ENCODE measurements at places on chromosomes 13 and 19.

DNA sequence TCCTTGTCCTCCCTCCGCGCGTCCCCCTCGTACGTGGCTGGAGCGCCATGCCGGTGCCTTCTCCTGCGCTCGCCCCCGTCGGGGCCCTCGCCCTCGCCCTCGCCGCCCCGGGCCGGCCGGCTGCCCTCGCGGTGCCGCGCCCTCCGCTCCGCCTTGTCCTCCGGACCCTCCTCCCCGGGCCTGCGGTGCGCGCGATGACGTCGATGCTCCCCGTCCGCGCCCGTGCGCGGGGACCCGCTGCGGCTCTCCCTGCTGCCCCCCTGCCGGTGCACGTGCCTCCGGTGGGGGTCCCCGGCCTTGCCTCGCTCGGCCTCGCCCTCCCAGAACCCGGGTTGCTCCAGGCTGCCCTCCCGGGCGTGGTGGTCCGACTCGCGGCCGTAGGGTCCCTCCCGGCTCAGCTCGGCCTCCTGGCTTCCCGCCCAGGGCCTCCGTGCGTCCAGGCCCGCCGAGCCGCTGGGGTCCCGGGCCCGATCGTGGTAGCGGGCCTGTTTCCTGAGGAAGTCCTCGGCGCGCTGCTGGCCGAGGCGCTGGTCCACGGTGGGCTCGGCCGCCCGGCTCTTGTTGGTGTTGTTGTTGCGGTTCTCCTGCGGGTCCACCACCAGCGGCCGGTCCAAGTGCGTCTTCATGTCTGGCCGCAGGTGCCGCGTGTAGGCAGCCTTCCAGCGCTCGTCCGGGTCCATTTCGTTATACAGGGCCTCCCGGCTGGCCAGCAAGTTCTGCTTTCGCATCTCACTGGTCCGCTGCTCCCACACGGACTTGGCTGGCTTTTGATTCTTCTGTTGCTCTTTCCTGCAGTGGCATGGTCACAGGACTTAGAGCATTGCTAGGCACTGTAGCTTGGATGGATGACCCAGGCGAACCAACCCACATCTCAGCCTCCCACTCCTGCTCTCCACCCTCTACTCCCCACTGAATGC lies 148.6 kb downstream of the IER2 start:
- DNase-seq = no peak

GRCh38 chr19:913080-913748 lies at the start of gene R3HDM4:
Gene R3HDM4, minus strand, starts transcription at chr19:913219. Its CDS starts 62 bp downstream, at chr19:913157.
- peak; percentile 89 for DNase-seq

DNA sequence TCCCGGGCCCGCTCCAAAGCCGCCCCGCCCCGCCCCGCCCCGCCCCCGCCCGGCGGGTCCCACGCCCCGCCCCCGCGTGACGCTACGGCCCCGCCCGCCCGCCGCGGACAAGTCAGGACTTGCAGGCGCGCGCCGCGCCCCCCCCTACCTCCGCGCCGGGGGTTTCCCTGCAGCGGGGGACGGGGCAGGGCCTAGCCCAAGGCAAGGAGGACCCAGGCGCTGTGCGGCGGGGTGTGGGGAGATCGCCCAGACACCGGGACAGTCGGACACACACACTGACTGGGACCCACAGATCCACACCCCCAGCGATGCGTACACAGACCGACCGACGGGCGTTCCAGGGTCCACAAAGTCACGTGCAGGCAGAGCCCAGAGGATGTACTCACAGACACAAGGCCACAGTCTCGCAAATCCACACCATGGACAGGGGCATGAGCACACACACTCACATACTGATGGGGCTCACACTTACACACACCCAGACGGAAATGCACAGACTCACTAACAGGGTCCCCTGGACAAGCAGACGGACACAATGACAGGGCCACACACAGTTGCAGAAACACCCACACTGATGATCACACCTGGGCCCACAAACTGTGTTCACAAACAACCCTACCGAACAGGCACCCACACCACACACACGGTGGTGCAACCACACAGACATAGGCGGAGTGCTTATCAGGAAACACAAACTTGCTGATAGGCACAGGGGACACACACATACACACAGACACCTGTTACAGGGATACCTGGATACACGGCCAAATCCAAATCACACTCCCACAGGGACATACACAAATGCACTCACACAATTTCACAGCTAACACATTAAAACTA lies 436 bp upstream of the BBC3 start:
- peak; percentile 90 for DNase-seq

DNA sequence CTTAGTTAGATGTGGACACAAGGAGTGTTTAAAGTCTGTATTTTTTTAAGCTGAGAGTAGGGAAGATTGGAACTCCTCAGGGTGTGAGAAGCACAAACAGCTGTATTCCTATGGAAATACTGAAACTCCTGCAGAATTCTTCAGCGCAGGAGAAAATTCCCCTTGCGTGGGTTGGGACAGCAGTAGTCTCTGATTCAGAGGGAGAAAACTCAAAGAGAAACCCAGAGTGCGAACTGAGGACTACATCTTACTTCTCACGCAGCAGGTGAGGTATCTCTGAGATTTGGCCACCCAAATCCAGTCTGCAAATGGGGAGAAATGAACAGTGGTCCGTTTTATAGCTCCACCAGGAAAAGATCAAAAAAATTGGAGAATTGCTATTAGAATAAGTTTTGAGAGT lies 60.9 kb downstream of the FRY start:
- no peak for DNase-seq

DNA sequence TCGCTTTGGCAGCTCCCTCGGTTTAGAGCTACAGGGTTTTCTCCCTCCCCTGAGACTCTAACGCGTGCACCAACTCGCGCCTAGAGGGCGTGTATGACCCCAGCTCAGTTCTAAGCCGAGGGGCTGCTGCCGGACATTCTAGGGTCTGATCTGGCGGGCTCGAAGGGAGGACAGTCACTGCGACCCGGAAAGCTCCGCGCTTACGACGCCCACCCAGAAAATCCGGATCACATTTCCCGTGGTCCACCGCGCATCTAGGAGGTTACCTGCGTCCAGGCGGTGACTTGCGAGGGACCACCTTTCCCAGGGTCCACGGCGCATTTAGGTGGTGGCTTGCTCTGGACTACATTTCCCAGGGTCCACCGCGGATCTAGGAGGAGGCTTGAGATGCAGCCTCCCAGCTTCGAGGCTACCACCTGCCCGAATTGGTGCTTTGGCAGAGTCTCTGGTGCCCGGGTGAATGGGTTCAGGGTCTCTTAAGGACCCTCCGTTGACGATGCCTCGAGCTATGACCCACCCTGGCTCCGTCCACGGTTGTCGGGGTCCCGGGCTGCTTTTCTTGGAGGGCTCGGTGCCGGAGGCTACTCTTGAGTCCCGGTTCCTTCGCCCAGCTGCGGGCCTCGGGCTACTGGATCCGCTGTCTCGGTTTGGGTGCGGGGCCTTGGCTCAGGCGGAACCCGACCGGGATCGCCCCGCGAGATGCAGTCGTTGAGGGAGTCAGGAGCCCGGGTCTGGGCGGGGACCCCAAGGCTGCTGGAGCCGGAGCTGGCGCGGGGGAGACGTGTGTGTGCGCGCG lies 30.5 kb downstream of the ZNF146 start:
- DNase-seq = no peak

DNA sequence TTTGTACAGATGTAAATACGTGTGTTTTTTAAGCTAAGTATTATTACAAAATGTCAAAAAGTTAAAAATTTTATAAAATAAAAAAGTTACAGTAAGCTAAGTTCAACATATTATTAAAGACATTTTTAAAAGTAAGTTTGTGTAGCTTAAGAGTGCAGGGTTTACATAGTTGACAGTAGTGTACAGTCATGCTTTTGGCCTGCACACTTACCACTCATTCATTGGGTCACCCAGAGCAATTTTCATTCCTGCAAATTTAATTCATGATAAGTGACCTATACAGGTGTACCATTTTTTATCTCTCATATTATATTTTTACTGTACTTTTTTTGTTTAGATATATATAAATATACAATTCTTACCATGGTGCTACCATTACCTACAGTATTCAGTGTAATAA lies 769.9 kb upstream of the SLITRK6 start:
- no peak for DNase-seq

Data from psoas muscle (tissue), 8 donors.